ENCODE measurements at places on chromosomes 12 and 14. TPM values are rescaled to one million over a fixed set of nuclear protein-coding genes. Genes with fewer than 3 reads are reported as not detected.

The CHGA gene
- 7.8 TPM for total RNA-seq

The MLH3 gene
- 23.0 TPM for total RNA-seq

DNA sequence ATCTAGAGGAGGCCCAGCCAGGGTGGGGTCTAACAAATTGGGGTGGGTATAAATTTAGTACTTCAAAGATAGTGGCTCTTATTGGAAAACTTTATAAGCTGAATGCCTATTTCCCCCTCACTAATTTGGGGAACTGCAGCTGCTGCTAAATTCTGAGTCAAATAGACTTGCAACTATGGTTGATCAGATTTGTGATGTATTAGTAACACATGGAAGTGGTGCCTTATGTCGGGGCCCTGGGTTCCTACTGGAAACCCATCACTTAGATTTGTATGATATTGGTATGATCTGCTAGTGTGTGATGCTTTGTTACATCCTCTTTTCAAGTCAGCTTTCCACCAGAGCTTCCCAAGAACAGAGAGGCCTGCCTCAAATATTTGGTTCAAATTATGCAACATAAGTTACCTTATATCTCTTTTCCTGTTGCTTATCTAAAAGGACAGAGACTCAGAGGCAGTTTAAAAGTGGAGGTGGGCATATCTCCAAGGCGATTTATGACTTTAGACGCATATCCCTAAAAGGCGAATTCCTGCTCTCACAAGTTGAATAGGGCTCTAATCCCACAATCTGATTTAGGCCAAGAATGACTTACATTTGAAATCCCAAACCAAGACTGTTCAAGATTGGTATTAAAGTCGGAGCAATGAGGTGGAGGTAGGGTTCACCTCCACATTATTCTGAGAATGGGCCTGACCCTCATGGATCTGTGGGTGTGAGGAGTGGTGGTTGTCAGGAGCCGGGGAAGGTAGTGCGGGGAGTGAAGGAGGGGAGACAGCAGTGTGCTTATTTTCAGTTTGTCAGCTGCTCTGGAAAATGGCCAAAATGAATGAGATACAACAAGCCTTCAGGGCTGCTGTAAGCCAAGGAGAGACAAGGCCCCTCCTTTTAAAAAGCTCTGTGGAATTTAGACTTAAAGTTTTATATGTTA, 425.8 kb downstream of the RAD51B start:
- no peaks in the 10 kb centered on the region for H3K27me3 ChIP-seq
- no peak overlapping the region for H3K4me3 ChIP-seq
- H3K36me3 ChIP-seq, result no peaks in the 10 kb centered on the region
- DNase-seq, result no peak
- no peak overlapping the region for H3K27ac ChIP-seq
- peaks cover 9% of the 10 kb centered on the region for H3K4me1 ChIP-seq

- DNase-seq, result no peak
- H3K27ac ChIP-seq, result no peak overlapping the region
- no peaks in the 10 kb centered on the region for H3K36me3 ChIP-seq
- no peaks in the 10 kb centered on the region for H3K27me3 ChIP-seq
- H3K4me1 ChIP-seq, result no peaks in the 10 kb centered on the region
These were observed 143.9 kb upstream of the NAV3 start for GRCh38 chr12:77686760-77687159.

DNA sequence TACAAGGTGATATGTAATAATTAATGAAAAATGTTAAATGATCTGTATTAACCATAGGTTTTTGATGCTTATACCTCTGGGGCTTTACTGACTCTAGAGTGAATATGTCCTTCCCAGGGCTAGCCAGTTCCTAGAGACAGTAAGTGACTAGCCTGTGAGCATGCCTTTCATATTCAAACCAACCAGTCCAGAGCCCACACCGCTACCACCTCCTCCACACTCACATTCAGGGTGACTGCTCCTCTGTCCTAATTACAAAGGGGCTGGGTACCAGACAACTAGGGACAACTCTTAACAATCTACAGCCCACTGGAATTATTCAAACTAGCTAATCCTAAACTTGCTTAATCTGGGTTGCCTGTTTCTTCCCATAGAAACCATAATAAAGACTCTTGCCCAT, 49.0 kb downstream of the RALGAPA1 start:
- DNase-seq, result no peak
- H3K27me3 ChIP-seq, result no peaks in the 10 kb centered on the region
- no peaks in the 10 kb centered on the region for H3K4me1 ChIP-seq

- H3K27me3 ChIP-seq, result no peaks in the 10 kb centered on the region
- no peak for DNase-seq
- H3K27ac ChIP-seq, result no peak overlapping the region
- no peaks in the 10 kb centered on the region for H3K4me1 ChIP-seq
These were observed 4.5 kb downstream of the NOVA1 start for GRCh38 chr14:26593357-26593756.

DNA sequence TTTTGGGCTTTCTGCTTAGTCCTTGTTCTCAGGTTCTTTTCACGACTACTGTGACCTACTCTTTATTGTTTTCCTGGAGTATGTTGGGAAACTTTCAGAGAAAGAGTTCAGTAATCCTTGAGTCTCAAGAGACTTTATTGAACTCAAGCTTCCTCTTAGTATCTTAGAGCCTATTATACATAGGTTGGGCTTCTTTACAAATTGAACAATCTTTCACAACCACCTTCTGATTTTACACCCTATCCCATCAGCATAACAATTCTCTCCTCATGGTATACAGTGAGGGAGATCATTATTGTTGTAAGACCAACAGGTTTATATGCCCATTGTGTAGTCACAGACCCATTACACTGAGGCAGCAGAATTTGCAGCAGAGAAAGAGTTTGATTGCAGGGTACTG, 193.2 kb upstream of the IGF1 start:
- no peak overlapping the region for H3K27ac ChIP-seq
- H3K27me3 ChIP-seq, result no peaks in the 10 kb centered on the region
- H3K4me3 ChIP-seq, result no peak overlapping the region
- no peak for DNase-seq

- peak overlapping the region; percentile 87 for H3K4me3 ChIP-seq
- no peaks in the 10 kb centered on the region for H3K27me3 ChIP-seq
- peak; percentile 61 for DNase-seq
- no peak overlapping the region for H3K27ac ChIP-seq
- peaks cover 4% of the 10 kb centered on the region for H3K4me1 ChIP-seq
- H3K36me3 ChIP-seq, result peaks cover 17% of the 10 kb centered on the region
These were observed 2.7 kb downstream of the PCNX4 start for GRCh38 chr14:60094306-60094897.

The CPNE6 gene
- total RNA-seq, result not detected

DNA sequence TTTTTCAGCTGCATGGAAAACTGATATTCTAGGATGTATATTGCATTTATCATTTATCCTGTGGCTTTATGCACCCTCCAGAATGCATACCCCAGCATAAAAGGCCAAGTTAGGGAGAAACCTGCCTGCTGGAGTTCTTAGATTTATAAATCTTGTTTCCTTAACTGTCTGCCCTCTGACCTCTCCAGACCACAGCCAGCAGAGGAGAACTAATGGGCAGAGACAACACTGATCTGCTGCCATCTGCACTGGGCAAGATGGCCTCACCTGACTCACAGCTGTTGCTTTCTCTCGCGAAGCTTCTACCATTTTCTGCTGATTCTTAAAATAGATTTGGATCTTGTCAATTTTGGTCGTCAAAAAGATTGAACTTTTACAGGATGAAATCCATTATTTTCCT, 65.8 kb downstream of the PPP2R5C start:
- no peak overlapping the region for H3K4me3 ChIP-seq
- DNase-seq, result no peak
- H3K27me3 ChIP-seq, result no peaks in the 10 kb centered on the region
- no peaks in the 10 kb centered on the region for H3K4me1 ChIP-seq

GRCh38 chr12:106739815-106740530, 34.5 kb upstream of the RIC8B start:
- H3K27ac ChIP-seq, result no peak overlapping the region
- H3K4me1 ChIP-seq, result no peaks in the 10 kb centered on the region
- H3K27me3 ChIP-seq, result no peaks in the 10 kb centered on the region
- no peak overlapping the region for H3K4me3 ChIP-seq
- no peak for DNase-seq
- H3K36me3 ChIP-seq, result no peaks in the 10 kb centered on the region

- H3K36me3 ChIP-seq, result no peaks in the 10 kb centered on the region
- H3K4me3 ChIP-seq, result no peak overlapping the region
- DNase-seq, result peak; percentile 40
- no peaks in the 10 kb centered on the region for H3K27me3 ChIP-seq
These were observed 47.4 kb upstream of the SRSF5 start for GRCh38 chr14:69719501-69719951.

Data from H9 (cell line).